ENCODE measurements at places on chromosomes 7 and 10. TPM values are rescaled to one million over a fixed set of nuclear protein-coding genes. Genes with fewer than 3 reads are reported as not detected.

RASSF4 gene
- 26.5 TPM for total RNA-seq

- no peak for DNase-seq
Observed at GRCh38 chr10:91012502-91012901, 91.6 kb upstream of the ANKRD1 start.

DNA sequence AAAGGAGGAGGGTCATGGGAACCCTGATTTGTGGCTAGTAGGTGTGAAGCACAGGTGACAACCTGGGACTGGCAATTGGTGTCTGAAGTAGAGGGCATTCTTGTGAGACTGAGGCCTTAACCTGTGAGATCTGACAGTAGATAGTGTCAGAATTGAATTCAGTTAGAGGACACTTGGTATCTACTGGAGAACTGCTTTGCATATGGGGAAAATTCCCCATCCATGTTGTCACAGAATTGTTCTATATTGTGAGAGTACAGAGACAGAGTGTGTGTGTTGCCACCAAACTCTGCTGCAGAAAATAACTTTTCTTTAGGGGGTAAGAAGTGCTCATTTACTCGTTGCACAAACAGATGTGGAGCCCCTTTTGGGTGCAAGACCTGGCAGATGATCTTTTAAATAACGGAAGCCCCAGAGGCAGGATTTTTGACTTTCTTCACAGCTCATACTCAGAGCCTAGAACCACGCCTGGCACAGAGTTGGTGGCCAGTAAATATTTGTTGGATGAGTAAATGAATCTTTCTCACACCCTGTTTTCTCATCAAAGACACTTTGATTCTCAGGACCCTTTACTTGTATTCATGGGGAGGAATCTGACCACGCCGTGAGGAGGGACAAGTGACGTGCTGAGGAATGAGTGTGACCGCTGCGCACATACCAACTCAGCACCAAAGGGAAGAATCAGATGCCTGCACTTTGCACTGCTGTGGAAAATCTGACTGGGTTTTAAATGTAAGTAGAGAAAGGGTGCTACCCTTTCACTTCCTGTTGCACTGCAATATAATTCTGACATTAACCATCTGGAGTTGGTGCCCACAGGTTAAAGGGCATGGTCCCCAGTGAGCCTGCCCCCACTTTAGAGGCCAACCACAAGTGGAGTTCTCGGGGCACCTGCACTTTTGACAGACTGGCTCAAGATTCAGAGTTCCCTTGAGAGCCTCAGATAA lies 39.2 kb upstream of the SDHAF3 start:
- DNase-seq, result no peak

GRCh38 chr7:105187302-105188169 lies 173.5 kb downstream of the KMT2E start:
- DNase-seq, result no peak

DNA sequence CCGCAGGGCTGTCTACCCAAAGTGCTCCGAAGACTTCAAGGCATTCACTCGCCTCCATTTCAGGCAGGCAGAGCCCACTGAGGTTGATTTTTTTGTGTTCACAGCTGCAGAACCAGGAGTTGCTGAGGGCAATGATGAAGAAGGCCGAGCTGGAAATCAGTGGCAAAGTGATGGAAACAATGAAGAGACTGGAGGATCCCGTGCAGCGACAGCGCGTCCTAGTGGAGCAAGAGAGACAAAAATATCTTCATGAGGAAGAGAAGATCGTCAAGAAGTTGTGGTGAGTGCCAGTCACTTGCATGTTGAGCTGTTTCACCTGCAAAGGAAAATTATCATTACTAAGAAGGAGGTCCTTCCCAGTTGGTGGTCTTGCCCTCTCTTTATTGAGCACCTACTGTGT lies 210.5 kb downstream of the ARHGAP21 start:
- no peak for DNase-seq

DNA sequence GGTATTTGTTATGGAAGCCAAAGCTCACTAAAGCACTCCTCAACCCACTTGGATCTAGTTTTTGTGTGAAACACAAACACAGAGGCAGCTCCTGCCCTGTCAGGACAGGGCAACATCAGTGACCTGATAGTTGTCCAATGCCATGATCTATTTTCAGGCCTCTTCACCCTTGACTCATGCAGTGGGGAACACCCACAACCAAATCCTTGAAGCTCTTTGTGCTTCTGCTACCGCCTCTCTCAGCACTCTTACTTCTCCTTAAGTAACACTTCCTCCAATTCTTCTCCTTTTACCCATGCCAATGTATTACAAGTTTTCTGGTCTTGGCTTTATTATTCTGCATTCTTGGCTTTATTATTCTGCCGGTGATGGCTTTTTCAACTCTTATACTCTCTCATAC lies 425.3 kb downstream of the INHBA start:
- DNase-seq, result no peak

DNA sequence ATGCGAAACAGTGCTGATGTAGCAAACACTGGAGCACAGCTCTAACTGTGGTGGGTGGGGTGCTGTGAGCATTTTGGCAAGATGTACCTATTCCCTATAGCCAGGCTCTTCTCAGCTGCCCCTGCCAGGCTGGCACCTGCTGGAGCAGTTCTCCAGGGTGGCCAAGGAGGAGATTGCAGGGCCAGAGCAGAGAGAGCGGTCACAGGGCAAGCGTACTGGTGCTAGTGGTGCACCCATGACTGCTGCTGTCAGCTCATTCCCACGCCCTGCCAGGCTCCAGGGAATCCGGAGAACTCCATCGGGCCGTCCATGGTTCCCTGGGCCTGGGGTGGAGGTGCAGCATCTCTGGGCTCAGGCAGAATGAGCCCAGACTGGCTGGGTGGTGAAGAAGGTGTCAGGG lies 2.1 kb downstream of the COL13A1 start:
- peak; percentile 60 for DNase-seq

CUZD1 gene
- 0.91 TPM for total RNA-seq

POLR2J gene
- total RNA-seq, result 9.6 TPM

GRCh38 chr10:121069061-121069850 lies 218.1 kb downstream of the WDR11 start:
- DNase-seq, result no peak

- no peak for DNase-seq
Observed at GRCh38 chr10:104286939-104287338, 18.0 kb downstream of the GSTO2 start.

TRRAP gene
- 46.9 TPM for total RNA-seq

ARMC10 gene
- total RNA-seq, result 29.3 TPM
